ENCODE measurements at places on chromosomes 1 and 21. TPM values are rescaled to one million over a fixed set of nuclear protein-coding genes. Genes with fewer than 3 reads are reported as not detected.

Gene LCE1C
- not detected for total RNA-seq

Gene LCK
- 10.3 TPM for total RNA-seq

Gene ETV3L
- total RNA-seq = not detected

Gene SYDE2
- total RNA-seq = 4.2 TPM

Gene PROK1
- not detected for total RNA-seq

Gene IGSF3
- total RNA-seq = 34.8 TPM

Gene OR2T29
- not detected for total RNA-seq

Gene FOXD3
- total RNA-seq = not detected

Gene SLC45A3
- total RNA-seq = 9.3 TPM

Gene CDK11B
- 23.3 TPM for total RNA-seq

Gene GBP2
- total RNA-seq = 2.7 TPM

Gene NES
- 76.8 TPM for total RNA-seq

Gene MPZ
- 0.54 TPM for total RNA-seq

Gene ELAPOR1
- total RNA-seq = not detected

Gene UBL4B
- not detected for total RNA-seq

Gene INSRR
- total RNA-seq = not detected

Gene FMO4
- total RNA-seq = 1.8 TPM

Gene GBP3
- 28.5 TPM for total RNA-seq

Gene TAF13
- total RNA-seq = 41.4 TPM

Gene MAP3K21
- 6.4 TPM for total RNA-seq

Gene SHE
- not detected for total RNA-seq

Gene PAPPA2
- 6.9 TPM for total RNA-seq

Gene PADI3
- total RNA-seq = 0.04 TPM

Gene CELA3A
- not detected for total RNA-seq

Gene KCNA3
- total RNA-seq = not detected

Gene TMPRSS15
- total RNA-seq = not detected

Gene INTS7
- 14.6 TPM for total RNA-seq

Gene TMEM54
- total RNA-seq = 162 TPM

Gene OR2C3
- total RNA-seq = 0.04 TPM

Gene IGFN1
- total RNA-seq = 0.54 TPM

Gene WNT9A
- total RNA-seq = 10.1 TPM

Gene CR2
- not detected for total RNA-seq

Gene PRAMEF27
- total RNA-seq = not detected

Gene TMEM59
- total RNA-seq = 126 TPM

Gene SLC1A7
- not detected for total RNA-seq

Gene LAPTM5
- total RNA-seq = 2.6 TPM

Gene PLA2G2D
- total RNA-seq = not detected

Gene EPHX1
- total RNA-seq = 23.6 TPM
